Immature natural killer cell (primary cell): ENCODE measurements at places on chromosomes 1 and 21. TPM values are rescaled to one million over a fixed set of nuclear protein-coding genes. Genes with fewer than 3 reads are reported as not detected.

Gene CRNN
- polyA plus RNA-seq: not detected

GRCh38 chr1:235734335-235734734 is 84.8 kb upstream of the GNG4 start:
- peaks cover 34% of the 10 kb centered on the region for H3K36me3 ChIP-seq
- H3K4me1 ChIP-seq: no peaks in the 10 kb centered on the region
- H3K4me3 ChIP-seq: no peak overlapping the region
- H3K27me3 ChIP-seq: no peaks in the 10 kb centered on the region
- DNase-seq: no peak

- peaks cover 76% of the 10 kb centered on the region for H3K4me1 ChIP-seq
- H3K4me3 ChIP-seq: peak overlapping the region; percentile 79
- peaks cover 8% of the 10 kb centered on the region for H3K27me3 ChIP-seq
- peak; percentile 63 for DNase-seq
These were observed 1.8 kb downstream of the ZNF683 start for GRCh38 chr1:26370591-26371382.

DNA sequence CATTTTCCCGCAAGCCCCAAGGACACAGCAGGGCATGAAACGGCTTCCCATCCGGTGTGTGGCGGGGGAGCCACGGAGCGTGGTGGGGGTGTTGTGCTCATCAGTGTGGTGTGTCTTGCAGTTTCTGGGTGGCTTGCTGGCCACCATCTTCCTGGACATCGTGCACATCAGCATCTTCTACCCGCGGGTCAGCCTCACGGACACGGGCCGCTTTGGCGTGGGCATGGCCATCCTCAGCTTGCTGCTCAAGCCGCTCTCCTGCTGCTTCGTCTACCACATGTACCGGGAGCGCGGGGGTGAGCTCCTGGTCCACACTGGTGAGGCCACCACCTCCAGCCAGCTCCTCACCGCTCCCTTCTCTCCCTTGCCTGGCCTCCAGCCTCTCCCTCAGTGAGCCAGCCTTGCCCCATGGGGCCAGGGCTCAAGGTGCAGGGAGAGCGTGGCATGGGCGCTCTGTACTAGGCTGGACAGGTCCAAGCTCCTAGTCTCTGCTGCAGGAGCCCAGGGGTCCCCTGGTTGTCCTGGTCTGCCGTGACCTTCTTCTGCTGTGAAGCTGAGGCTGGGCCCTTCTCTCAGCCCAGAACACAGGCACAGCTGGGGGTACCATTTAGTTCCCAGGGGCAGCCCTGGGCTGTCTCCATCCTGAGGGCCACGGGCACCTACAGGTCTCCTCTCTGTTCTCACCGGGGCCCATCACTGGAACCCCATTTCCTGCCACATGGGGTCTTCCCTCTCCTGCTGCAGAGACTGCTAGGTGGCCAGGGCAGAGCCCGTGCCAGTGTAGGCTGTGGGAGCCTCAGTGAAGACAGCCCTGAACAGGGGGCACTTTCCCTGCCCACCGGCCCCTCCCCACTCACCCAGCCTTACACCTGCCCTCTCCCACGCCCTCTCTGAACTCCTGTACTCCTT is 12.6 kb downstream of the AGTRAP start:
- H3K4me3 ChIP-seq: peak overlapping the region; percentile 47
- H3K36me3 ChIP-seq: peaks cover 8% of the 10 kb centered on the region
- H3K27ac ChIP-seq: peak overlapping the region; percentile 76
- H3K27me3 ChIP-seq: peaks cover 2% of the 10 kb centered on the region
- H3K4me1 ChIP-seq: peaks cover 38% of the 10 kb centered on the region

GRCh38 chr1:109399326-109399957 is 1.7 kb upstream of the SORT1 start:
- peaks cover 9% of the 10 kb centered on the region for H3K36me3 ChIP-seq
- peak overlapping the region; percentile 53 for H3K4me3 ChIP-seq
- peak overlapping the region; percentile 65 for H3K27ac ChIP-seq
- peaks cover 16% of the 10 kb centered on the region for H3K4me1 ChIP-seq
- peak; percentile 42 for DNase-seq
- H3K27me3 ChIP-seq: peaks cover 23% of the 10 kb centered on the region

Gene LCE1A
- not detected for polyA plus RNA-seq

DNA sequence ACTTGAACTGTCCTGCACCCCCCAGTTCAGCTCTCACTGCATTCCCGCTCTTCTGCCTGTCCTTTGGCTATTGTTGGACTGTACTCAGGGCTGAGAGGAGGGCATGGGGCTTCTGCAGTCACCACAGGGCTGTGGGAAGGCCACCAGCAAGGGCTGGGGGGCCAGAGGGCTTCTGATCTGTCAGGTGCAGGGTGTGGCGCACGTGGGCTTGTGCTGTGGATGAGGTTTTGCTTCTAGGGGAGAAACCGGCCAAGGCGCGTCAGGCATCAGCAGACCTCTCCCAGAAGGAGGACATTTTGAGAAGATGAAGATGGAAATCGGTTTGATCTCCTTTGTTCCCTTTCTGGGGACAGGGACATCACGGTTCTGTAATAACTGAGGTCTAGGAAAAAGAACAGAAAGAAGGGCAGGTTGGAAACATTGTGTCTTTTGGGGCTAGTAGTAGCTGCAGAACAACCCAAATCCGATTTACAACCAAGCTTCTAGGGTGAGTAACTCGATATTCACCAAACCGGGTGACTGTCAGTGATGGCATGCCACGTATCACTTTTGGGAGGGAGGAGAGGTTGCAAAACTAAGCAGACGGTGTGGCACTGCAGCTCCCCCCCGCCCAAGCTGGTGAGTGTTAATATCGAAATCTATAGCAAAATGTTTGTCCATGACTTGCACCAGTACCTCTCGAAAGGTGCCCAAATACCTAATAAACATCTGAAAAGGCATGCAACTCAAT is 40.9 kb downstream of the AGPAT3 start:
- peaks cover 5% of the 10 kb centered on the region for H3K4me1 ChIP-seq
- peaks cover 3% of the 10 kb centered on the region for H3K27me3 ChIP-seq
- peaks cover 18% of the 10 kb centered on the region for H3K36me3 ChIP-seq

DNA sequence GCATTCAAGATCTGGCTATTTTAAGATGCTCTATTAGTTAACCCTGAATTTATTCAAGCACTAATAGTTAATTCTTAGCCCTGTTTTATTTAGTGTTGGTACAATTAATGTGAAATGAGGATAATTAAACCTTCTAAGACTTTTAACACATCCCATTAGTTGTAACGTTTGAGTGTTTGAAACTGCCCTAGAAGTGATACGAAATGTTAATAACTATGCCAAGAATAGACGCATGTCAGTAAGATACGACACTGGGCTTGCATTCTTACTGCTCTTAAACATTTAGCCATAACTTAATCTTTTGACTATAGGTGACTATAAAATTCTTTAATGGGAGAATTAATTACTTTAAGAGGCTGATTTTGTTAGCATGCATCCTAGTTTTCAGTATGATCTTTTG is 9.8 kb downstream of the H3-3A start:
- peaks cover 34% of the 10 kb centered on the region for H3K36me3 ChIP-seq
- H3K4me1 ChIP-seq: peaks cover 37% of the 10 kb centered on the region
- DNase-seq: no peak
- H3K4me3 ChIP-seq: no peak overlapping the region
- H3K27ac ChIP-seq: no peak overlapping the region

- H3K4me3 ChIP-seq: no peak overlapping the region
- H3K36me3 ChIP-seq: no peaks in the 10 kb centered on the region
- no peak overlapping the region for H3K27ac ChIP-seq
- no peaks in the 10 kb centered on the region for H3K4me1 ChIP-seq
- peaks cover 6% of the 10 kb centered on the region for H3K27me3 ChIP-seq
These were observed 288.2 kb downstream of the PTPRU start for GRCh38 chr1:29524285-29525065.

- H3K4me1 ChIP-seq: no peaks in the 10 kb centered on the region
- no peaks in the 10 kb centered on the region for H3K36me3 ChIP-seq
- DNase-seq: no peak
These were observed 114.2 kb upstream of the NR5A2 start for GRCh38 chr1:199913318-199913717.

DNA sequence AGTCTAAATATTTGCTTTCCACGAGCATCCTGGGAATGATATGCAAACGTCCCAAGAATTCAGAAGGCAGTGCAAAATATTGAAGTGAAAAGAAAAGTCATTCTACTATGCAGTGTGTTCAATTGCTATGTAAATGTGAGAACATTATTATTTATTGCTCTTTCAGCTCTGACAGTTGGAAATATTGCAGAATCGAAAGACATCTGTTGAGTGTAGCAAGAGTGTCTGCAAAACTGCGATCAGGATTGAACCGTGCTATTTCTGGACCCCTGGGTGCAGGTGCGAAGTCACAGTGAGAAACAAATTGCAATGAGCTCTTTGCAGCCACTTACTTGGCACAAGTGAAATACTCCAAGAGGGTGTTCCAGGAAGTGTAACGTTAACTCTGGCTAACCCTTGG is 566.4 kb downstream of the AJAP1 start:
- H3K36me3 ChIP-seq: no peaks in the 10 kb centered on the region
- DNase-seq: no peak
- H3K4me1 ChIP-seq: no peaks in the 10 kb centered on the region
- H3K27ac ChIP-seq: no peak overlapping the region
- peaks cover 2% of the 10 kb centered on the region for H3K27me3 ChIP-seq

DNA sequence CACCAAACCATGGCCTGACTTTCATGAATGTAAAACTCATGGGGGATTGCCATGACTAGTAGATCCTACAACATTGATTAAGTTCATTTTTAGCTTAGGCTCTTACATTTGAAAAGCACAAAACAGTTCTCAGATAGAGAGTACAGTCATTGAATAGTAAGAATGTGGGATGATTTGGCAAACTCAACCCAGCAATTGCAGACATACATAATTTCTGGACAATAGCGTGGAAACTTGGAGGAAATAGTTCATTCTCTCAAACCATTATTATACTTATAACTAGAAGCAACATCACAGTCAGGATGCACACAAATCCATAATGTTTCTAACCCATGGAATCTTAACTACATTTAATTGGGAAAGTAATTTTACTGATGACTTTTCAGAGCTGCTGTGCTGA is 598.2 kb downstream of the LMO4 start:
- H3K4me1 ChIP-seq: no peaks in the 10 kb centered on the region
- no peak overlapping the region for H3K27ac ChIP-seq
- no peak overlapping the region for H3K4me3 ChIP-seq

Gene MAP3K21
- polyA plus RNA-seq: 0.09 TPM

DNA sequence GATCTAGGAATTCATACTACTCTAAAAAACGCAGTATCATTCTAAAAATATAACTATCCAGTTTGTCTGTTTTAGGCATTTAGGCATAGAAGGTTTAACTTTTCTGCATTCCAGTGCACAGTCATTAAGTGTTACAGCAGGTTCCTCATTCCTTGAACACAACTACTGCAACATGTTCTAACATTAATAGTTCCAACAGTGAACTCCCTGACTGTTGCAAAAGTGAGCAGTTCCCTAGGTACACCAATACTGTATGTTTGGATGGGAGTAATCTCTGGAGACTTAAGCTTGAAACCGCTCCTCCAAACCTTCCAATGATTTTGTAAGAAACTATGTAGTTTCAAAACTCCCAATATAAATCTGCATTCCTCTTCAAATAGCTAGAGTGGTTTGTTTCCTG is 46.2 kb downstream of the UCHL5 start:
- DNase-seq: no peak
- H3K27ac ChIP-seq: no peak overlapping the region
- H3K27me3 ChIP-seq: no peaks in the 10 kb centered on the region
- peaks cover 9% of the 10 kb centered on the region for H3K36me3 ChIP-seq
- H3K4me1 ChIP-seq: no peaks in the 10 kb centered on the region

GRCh38 chr1:226608699-226609505 is 60.3 kb downstream of the STUM start:
- H3K4me1 ChIP-seq: no peaks in the 10 kb centered on the region
- DNase-seq: peak; percentile 58
- no peak overlapping the region for H3K27ac ChIP-seq
- H3K36me3 ChIP-seq: no peaks in the 10 kb centered on the region
- no peak overlapping the region for H3K4me3 ChIP-seq

DNA sequence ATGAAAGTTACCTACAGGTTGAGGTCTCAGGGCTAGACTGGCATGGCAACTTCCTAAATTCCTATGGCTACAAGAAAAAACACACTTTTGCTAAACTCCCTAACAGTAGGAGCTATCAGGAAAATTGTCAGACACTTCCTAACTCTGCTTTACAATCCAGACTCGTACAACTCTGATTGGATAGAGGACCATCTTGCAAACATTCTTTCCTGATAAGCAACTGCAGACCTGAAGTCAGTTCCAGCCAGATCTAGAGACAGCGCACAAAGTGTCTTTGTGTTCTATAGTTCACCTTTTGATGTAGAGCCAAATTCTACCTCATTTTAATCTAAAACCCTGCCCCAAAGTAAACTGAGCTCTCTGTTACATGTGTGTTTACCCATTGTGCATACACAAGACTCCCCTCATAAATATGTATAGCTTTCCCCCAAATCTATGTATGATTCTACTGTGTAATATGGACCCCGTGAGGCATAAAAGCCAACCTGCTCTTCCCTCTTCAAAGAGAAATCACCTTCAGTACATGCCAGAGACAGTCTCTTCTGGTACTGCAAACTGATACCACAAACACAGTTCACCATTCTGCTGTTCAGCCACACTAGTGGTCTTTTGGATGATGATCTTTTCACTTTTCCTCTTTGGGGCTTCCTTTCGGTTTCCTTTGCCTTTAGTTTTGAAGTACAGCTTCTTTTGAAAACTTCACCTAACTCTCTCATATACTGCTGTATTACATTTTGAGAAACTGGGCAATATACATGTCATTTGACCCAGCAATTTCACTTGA is 21.7 kb downstream of the ZP4 start:
- no peak for DNase-seq
- no peaks in the 10 kb centered on the region for H3K4me1 ChIP-seq
- no peak overlapping the region for H3K4me3 ChIP-seq
- no peak overlapping the region for H3K27ac ChIP-seq
- no peaks in the 10 kb centered on the region for H3K36me3 ChIP-seq

GRCh38 chr21:9763807-9764206 is 757.6 kb upstream of the TPTE start:
- no peaks in the 10 kb centered on the region for H3K36me3 ChIP-seq
- no peaks in the 10 kb centered on the region for H3K4me1 ChIP-seq
- H3K27me3 ChIP-seq: no peaks in the 10 kb centered on the region
- no peak overlapping the region for H3K27ac ChIP-seq

DNA sequence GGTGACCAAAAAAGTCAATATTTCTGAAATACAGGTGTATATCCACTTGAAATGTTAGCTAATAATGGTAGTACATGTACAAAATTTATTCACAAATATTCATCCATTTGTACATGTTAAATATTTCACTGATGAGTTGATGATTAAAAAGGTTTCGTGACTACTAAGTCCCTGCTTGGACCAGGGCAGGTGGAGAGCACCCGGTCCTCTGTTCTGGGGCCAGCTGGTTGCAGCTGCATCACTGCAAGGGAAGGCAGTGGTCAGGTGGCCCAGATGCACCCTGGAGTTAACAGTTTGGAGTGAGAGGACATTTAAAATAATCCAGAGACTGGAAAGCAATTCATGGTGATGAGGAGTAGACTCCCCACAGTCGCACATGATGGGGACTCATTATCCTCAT is 141.2 kb downstream of the ZBTB18 start:
- no peak overlapping the region for H3K27ac ChIP-seq
- no peaks in the 10 kb centered on the region for H3K27me3 ChIP-seq
- H3K36me3 ChIP-seq: no peaks in the 10 kb centered on the region
- H3K4me1 ChIP-seq: no peaks in the 10 kb centered on the region
- DNase-seq: no peak
- no peak overlapping the region for H3K4me3 ChIP-seq

DNA sequence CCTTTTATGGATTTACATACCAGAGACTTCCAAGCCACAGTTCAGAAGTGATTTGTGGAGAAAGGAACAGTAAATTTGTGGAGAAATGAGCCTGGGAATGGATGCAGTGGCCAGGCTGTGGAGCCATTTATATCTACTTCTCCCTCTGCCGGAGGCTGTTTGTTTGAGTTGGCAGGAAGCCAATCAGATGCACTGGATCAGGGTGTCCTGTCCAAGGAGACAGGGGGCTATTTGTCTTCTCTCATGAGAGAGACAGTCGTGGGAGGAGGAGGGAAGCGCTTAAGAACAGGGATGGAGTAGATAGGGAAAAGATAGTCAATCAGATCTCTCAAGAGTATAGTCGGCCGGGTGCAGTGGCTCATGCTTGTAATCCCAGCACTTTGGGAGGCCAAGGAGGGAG is 2.8 kb upstream of the HAPLN2 start:
- peaks cover 5% of the 10 kb centered on the region for H3K27me3 ChIP-seq
- peaks cover 3% of the 10 kb centered on the region for H3K36me3 ChIP-seq
